ENCODE measurements at places on chromosomes 11 and 22.

DNA sequence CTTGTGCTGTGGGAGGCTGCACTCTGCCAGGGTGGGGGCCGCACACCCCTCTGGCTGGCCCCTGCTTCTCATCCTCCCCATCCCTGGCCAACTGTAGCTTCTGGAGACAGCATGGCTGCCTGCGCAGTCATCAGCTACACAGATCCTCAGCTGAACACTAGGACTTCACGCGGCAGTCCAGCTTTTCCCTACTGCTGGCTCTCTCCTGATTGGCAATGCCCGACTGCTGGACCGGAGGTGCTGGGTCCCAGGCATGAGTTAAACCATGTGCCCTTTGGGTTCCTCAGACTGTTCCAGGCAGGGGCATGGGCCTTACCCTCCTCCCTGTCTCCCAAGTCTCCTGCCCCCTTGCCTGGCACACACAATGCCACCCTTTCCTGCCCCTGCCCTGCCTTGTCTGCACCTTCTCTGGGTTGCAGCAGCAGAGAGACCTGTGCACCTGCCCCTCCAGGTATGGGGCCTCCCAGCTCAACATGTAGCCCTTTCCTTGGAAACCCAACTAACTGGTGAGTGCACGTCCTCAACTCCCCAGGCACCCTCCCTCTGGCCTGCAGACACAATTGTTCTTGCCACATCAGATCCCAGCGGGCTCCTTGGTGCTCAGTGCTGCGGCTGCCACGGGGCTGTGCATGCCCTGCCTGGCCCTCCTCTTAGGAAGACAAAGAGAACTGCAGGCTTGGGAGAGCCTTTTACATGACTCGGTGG lies 1039.2 kb downstream of the TBC1D22A start:
- DNase-seq = no peak

- DNase-seq = no peak
These were observed 15.4 kb upstream of the CAT start for GRCh38 chr11:34423300-34423699.

DNA sequence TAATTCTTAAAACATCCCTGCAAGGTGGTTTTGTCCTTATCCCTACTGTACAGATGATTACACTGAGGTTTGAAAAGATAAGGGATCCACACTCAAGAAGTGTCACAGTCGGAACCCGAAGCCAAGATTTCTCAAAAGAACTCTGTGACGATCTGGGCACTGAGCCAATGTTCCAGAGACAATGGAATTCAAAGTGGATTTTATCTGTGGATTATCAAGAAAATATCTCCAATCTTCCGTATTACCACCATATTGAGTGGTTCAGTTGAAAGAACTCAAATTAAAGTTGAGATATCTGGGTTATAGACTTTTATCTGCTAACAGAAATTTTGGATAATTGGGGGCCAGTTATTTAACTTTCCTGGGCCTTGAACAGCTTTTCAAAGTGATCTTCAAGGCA lies 100.0 kb upstream of the GRAMD1B start:
- DNase-seq = no peak

DNA sequence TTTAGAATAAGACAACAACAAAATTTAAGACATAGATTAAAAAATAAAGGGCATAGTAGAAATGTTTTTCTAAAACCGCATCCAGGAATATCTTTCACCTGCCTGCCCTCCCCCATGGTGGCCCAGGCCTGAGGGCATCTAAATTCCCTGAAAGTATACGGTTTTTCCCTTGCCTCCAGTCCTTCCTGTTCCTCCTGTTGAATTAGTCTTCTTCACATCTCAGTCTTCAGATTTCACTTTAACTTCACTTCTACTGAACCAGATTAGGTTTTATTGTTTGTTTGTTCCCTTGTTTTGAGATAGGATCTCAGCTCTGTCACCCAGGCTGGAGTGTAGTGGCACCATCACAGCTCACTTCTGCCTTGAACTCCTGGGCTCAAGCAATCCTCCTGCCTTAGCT lies 33.1 kb upstream of the DEPDC7 start:
- DNase-seq = no peak

GRCh38 chr11:65113361-65113756 lies 1.7 kb downstream of the TM7SF2 start:
- no peak for DNase-seq

- DNase-seq = peak; percentile 36
These were observed 40.1 kb upstream of the FLI1 start for GRCh38 chr11:128653801-128654231.

DNA sequence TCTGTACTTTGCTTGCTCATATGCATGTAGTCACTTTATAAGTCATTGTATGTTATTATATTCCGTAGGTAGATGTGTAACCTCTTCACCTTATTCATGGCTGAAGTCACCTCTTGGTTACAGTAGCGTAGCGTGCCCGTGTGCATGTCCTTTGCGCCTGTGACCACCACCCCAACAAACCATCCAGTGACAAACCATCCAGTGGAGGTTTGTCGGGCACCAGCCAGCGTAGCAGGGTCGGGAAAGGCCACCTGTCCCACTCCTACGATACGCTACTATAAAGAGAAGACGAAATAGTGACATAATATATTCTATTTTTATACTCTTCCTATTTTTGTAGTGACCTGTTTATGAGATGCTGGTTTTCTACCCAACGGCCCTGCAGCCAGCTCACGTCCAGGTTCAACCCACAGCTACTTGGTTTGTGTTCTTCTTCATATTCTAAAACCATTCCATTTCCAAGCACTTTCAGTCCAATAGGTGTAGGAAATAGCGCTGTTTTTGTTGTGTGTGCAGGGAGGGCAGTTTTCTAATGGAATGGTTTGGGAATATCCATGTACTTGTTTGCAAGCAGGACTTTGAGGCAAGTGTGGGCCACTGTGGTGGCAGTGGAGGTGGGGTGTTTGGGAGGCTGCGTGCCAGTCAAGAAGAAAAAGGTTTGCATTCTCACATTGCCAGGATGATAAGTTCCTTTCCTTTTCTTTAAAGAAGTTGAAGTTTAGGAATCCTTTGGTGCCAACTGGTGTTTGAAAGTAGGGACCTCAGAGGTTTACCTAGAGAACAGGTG lies 11.1 kb downstream of the CCND1 start:
- no peak for DNase-seq

Measured in BJ (cell line).